ENCODE measurements at places on chromosomes 7 and 10.

DNA sequence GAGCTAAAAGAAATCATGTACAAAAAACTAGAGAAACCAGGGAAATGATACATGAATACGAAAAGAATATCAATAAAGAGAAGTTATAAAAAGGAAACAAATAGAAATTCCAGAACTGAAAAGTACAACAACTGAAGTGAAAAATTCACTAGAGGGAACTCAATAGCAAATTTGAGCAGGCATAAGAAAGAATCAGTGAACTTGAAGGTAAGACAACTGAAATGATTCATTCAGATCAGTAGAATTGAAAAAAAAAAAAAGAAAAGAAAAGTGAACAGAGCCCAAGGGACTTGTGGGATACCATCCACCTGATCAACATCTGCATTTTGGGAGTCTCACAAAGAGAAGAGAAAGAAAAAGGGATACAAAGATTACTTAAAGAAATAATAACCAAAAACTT lies 78.3 kb downstream of the HHEX start:
- DNase-seq: no peak

GRCh38 chr7:31314781-31315180 lies 25.7 kb downstream of the NEUROD6 start:
- no peak for DNase-seq

- no peak for DNase-seq
Measured at GRCh38 chr7:80601999-80602398, 36.4 kb upstream of the CD36 start.

- DNase-seq: no peak
Measured at GRCh38 chr10:34163075-34163905, 651.8 kb downstream of the PARD3 start.

- DNase-seq: no peak
Measured at GRCh38 chr10:45373576-45374349, at the start of gene ALOX5. TSS of gene ALOX5 (plus strand) at chr10:45374216. CDS start at chr10:45374280, 64 bp downstream.

DNA sequence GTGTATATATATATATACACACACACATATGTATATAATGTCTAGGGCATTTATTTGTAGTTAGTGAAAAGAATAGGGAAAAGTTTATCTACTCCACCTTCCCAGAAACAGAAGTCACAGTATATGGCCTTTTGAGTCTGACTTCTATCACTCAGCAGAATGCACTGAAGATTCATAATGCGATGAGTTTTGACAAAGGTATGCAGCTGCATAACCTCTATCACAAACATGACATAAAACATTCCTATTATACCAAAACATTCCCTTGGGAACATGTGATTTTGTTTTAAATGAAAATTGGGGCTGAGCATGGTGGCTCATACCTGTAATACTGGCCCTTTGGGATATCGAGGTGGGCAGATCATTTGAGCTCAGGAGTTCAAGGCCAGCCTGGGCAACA lies 137.3 kb upstream of the EEPD1 start:
- DNase-seq: no peak

DNA sequence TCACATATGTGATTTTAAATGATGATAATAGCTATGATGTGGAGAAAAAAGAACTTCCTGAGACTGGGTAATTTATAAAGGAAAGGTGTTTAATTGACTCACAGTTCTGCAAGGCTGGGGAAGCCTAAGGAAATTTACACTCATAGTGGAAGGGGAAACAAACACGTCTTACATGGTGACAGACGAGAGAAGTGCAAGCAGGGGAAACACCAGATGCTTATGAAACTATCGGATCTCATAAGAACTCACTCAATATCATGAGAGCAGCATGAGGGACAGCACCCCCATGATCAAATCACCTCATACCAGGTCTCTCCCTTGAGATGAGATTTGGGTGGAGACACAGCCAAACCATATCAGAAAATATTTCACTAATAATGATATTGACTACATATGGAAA lies 4.1 kb upstream of the LIPN start:
- no peak for DNase-seq

DNA sequence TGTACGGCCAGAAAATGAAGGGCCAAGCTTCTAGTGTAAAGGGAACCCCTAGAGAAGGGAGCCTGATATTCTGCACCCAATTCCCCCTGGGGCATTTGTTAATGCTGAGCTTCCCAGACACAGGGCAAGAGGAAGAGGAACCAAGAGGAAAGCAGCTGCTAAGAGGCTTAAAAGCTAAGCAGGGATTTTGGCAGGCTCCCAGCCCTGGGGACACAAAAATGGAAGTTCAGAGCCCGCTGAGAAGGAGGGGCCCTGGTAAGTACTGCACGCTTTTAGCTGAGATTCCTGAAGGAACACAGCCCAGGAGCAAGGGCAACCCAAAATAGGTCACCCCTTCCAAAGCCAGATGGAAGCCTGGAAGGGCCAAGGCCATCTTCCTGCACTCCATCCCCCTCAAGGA lies 387.3 kb upstream of the MGMT start:
- peak; percentile 59 for DNase-seq

DNA sequence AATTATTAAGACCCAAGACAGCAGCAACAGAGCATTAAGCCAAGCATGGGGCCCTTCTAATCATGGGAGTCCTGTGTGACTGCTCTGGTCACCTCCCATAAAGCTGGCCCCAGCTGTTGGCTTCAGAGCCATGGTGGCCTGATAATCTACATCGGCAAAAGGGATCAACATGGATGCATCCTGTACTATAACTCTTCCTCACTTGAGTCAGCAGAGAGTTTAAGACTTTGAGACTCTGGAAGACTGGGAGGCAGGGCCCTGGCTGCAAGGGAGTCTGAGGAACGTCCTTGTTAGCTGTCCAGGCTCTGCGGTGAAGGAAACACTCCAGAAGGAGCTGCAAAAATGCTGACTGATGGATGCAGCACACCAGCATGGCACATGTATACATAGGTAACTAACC lies 95.0 kb upstream of the KIAA1217 start:
- DNase-seq: no peak

DNA sequence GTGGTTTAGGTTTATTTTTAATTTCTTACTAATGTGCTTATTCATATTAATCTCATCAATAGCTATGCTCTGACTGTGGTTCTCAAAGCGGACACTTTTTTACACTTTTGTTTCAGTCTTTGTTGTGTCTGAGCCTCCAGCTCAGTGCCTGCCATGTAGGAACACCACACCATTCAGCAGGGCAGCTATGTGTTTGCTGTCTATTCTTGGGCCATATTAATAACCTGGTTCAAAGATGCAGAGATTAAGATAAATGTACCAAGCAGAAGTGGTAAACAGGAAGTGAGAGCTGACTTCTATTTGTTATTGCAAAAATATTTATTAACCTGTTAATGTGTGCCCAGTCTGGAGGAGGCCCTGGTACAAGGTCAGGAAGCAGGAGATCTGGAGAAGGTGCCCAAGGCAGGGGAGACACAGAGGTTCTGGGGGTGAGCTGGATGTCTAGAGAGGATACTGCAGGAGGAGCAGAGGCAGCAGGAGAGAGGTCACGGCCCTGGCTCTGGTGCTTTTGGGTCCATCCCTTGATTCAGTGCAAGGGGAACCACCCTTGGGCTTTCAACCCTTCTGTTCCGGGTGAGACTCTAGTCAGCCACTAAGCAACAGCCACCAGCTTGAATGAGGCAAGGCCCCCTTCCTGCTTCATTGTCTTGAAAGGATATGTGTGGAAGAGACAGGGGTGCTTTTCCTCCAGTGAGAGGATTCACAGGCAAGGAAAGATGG lies 1.9 kb downstream of the TBXAS1 start:
- DNase-seq: no peak

GRCh38 chr7:129771928-129772479 lies 160.5 kb downstream of the NRF1 start:
- DNase-seq: no peak

DNA sequence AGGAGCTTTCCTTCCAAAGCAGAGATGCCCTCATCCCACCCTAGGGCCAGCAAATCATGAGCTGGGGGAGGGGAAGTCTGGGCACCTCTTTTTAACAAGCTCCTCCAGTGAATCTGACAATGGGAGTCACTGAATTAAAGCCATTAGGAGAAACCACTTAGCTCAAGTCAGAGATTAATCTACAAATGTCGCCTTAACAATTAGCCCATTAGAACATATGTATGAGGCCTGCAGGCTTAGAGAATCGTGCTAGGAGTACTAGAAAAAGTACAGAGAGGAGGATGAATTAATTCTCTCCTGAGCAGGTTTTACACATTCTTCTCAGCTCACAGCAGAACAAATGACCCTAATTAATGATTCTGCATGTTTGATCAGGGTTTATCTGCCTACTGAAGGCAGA lies 381.3 kb downstream of the KCNMA1 start:
- DNase-seq: no peak

DNA sequence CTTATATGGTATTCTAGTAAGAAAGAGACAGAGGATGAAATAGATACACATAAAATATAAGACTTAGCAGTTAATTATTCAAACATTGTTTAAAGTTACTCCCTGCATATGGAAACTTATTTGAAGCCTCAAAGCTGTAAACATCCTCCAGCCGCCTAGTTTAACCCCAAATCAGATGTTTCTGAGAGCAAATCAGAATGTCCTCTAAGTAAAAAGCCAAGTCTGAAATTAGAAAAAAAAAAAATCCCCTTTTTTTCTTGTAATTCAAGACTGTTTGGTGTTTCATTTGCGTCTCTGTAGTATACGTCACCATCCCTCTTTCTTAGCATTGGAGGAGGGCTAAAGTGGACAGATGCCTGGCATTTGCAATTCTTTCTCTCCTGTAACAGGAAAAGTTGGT lies 46.4 kb downstream of the TMEM26 start:
- no peak for DNase-seq

GRCh38 chr10:48792121-48792520 lies 107.4 kb downstream of the WDFY4 start:
- DNase-seq: no peak

DNA sequence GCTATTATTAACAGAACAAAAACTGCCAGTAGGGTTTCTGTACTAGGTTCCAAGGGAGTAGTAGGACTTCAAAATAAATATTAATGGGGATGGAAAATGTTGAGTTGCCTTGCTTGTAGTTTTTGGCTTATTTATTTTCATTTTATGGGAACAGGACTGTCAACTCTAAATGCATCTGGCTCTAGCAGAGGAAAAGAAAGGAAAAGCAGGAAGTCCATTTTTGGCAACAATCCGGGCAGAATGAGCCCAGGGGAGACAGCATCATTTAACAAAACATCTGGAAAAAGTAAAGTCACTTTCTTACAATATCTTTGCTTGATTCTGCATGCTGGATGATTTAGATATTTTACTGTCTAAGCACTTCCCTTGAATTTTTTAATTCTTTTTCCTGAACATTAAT lies 69.4 kb downstream of the NOC3L start:
- no peak for DNase-seq

DNA sequence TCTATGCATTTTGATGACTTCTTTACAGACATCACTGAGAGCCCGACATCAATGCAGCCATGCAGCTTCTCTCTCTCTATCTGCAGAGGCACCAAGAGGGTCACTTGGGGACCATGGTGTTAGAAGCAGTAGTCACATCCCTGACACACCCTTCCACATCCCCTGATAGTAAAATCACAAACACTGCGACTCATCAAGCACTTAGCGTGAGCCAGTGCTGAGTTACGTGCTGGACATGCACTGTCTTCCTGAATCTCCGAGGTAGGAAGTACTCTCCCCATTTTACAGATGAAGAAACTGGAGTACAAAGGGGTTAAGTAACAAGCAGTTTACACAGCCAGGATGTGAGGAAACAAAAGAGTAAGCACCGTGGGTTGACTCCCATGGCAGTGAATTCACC lies 109.2 kb downstream of the OSBPL3 start:
- no peak for DNase-seq

- no peak for DNase-seq
Measured at GRCh38 chr7:18540396-18540795, 44.8 kb downstream of the HDAC9 start.

GRCh38 chr10:124557648-124558338 lies 96.2 kb downstream of the LHPP start:
- DNase-seq: peak; percentile 83
